ENCODE measurements at places on chromosomes 4 and X.

DNA sequence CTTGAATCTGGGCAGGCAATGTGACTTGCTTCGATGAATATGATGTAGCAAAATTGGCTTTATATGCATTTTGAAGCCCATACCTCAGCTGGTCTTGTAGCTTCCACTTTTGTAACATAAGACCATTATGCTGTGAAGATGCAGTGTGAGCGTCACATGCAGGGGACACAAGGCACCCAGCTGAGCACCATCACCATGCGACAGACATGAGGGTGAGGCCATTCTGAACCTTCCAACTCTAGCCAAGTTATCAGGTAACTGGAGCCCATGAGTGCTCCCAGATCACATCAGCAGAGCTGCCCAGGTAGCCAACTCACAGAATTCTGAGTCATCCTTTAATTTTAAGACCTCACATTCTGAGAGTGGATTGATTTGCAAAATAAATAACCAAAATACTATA, 705.9 kb downstream of the FSTL5 start:
- DNase-seq = no peak

DNA sequence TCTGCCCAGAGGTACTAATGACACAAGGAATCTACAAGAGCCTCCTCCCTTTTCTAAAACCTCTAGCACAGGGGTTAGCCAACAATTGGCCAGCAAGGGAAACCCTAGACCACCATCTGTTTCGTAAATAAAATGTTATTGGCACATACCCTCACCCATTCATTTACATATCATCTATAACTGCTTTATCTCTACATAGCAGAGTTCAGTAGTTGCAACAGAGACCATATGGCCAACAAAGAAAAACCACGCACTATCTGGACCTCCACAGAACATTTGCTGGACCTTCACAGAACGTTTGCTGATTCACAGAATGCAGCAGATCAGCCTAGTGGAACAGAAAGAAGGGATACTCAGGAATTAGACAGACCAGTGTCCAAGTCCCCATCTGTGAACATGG, 9.4 kb downstream of the SLC2A9 start:
- DNase-seq = no peak

DNA sequence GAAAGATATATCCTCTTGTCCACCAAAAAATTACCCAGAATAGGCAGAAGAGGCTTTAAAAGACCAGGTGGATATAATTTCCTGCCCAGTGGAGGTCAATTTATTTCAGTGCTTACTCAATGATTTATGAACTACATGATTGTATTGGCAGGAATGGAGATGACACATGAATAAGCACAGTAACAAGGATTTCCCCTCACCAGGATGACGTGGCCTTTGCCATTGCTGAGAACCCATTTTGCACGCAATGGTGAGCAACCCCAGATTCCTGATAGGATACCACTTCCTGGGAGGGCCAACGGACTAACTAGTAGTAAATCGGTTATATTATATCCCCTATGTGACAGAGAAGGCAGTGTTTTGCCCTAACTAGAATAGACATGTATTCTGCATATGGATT, 11.6 kb upstream of the TTC29 start:
- no peak for DNase-seq

- no peak for DNase-seq
Measured at GRCh38 chr4:83738895-83739294, 203.0 kb downstream of the GPAT3 start.

DNA sequence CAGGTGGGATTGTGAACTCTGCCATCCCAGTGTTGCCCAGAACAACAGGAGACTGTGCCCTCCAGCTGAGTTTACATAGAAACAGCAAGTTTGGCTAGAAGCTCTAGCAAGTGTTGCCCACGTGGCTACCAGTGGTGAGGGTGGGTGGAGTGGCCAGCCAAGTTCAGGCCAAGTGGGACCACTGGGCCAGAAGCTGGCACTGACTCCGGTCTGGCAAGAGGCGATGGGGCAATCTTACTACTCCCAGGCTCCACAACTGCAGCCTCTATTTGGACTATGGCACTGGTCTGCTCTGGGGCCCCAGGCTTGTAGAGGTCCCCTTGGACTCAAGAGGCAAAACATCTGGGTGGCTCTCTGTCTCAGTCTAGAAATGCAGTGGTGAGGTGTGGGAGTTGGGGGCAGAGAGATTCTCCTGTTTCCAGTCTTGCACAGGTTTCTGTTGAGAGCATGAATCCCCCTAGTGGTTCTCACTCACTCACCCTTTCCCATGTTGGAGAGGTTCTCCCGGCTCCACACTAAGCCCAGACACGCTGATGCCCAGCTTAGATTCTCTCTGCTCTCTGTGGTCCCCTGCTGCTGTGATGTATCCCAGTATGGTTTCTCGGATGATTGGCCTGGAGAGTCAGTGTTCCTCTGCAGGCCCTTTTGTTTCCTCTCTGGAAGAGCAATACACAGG, 615.3 kb downstream of the PDHA2 start:
- no peak for DNase-seq

DNA sequence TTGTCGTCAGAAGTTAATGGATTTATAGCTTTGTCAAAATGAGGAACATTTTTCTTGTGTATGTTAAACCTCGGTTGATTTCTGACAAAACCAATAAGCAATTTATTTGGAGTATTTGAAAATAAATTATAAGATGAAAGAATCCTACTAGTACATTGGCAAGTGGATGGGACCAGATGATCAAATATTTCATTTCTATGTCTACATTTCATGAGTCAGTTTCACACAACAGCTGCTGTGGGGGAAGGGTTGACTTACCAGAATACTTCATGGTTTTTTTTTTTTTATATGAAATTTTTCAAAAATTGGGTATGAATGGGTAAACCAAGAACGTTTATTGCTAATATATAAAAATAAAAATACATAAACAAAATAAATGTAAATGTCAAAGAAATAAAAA, 39.4 kb downstream of the RAPGEF2 start:
- DNase-seq = no peak

- no peak for DNase-seq
Measured at GRCh38 chr4:105707782-105708180, 708 bp downstream of the INTS12 start.

DNA sequence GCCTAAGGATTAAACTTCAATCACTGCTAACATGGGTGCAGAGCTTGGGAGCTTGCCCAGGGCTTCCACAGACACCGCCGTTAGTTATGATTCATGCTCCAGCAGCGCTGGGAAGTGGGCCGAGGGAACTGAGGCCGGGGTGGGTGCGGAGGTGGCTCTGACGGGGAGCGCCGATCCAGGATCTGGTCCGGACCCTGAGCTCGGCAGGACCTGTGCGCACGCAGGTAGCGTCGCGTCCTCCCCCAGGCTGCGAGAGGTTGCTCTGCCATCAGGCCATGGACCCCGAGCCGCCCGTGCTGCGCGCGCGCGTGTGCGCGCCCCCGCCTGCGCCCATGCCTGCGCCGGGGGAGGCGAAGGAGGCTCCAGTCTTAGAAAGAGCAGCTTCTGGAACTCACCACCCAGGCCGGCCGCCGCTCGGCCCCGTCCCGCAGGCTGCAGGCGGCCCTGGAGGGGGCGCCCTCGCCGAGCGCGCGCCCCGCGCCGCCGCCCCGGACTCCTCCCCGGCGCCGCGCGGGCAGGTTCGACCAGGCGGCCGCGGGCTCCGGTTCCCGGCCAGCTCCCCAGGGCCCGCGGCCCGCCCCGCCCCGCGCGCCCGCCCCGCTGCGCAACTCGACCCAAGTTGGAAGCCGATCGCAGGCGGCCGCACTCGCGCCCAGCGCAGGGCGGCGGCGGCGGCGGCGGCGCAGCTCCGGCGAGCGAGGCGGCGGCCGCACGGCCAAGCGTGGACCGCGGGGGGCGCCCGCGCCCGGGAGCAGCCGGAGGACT, 732 bp upstream of the ADRA2C start:
- DNase-seq = no peak

GRCh38 chr4:54484383-54484782, 173.4 kb upstream of the KIT start:
- no peak for DNase-seq

DNA sequence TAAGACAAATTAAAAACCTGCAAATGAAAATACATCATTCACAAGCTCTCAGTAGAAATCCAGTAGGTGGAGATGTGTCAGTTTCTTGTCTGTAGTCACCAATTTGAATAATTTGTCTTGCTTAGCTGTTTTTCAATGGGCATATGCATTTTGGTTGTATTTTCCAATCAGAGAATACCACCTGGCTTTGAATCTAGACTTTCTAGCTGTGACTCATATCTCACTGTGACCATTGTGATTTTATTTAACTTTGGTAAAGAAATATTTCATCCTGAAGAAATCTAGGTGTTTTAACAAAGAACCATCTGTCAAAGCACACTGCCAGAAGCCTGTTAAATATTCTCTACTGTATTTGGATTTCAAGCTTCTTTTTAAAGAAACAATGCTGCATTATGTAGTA, 1650.6 kb upstream of the IGFBP7 start:
- DNase-seq = no peak
